ENCODE measurements at places on chromosomes 4 and X. TPM values are rescaled to one million over a fixed set of nuclear protein-coding genes. Genes with fewer than 3 reads are reported as not detected.

Gene UGT2B10
- total RNA-seq: not detected

DNA sequence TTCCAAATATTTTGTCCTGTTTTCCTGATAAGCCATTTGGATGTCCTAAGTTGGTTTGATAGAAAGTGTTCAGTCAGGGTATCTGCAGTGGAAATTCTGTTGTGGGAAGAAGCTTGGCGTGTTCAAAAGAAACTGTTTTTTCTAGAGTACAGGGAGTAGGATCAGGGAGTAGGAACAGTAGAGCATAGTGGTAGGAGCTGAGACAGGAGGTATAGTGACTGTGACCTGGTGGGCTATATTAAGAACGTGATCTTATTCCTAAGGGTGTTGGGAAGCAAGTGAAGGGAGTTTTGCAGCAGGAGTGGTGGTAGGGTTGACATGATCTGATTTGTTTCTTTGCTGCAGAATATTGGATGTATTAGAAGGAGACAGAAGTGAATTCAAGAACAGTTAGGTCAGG lies 348.2 kb downstream of the BMPR1B start:
- DNase-seq: no peak

- DNase-seq: no peak
These were observed 14.9 kb downstream of the RNF212 start for GRCh38 chr4:1098311-1098925.

DNA sequence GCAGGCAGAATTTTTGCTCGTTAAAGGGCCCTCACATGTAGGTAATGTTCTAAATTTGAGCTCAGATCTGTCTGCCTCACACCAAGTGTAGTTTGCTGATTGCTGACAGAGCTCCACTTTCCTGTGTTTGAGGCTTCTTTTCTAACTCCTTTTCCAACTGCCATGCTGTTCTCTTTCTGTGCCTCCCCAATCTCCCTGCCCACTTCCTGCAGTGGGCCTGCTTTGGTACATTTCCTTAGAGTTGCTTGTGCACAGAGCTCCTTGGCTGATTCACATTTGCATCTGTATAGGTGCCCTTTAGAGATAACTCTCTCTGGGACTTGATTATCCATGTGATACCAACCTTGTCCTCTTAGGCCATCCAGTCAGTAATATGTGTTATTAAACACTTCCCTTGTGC lies 4.5 kb downstream of the MED28 start:
- DNase-seq: no peak

GRCh38 chr4:82017680-82018079 lies 356.1 kb downstream of the HNRNPD start:
- no peak for DNase-seq

Measured in thoracic aorta (tissue), 2 donors.